ENCODE measurements at places on chromosomes 3 and 15.

- DNase-seq, result no peak
Measured at GRCh38 chr3:74066456-74066855, 441.7 kb upstream of the PDZRN3 start.

DNA sequence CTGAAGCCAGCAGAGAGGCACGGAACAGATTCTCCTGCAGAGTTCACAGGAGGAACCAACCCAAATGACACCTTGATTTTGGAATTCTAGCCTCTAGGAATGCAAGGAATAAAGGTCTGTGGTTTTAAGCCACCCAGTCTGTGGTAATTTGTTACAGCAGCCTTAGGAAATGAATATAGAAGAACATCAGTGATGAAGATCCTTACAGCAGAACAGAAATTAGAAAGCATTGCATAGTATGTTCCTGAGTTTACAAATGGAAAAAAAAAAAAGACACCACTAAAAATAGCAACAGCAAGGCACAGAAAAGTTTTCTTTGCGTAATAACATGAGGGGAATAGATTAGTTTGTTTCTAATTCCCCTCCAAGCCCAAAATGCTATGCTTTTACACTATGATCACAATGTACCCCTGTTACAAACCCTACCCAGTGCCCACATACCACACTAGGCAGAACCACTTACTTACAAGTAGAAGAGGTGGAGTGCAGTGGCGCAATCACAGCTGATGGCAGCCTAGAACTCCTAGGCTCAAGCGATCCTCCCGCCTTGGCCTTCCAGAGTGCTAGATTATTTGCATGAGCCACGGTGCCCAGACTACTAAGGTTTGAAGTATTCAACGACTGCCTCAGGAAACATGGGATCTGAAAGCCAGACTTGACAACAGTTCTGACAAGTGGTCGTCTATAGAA, 84.3 kb downstream of the SHQ1 start:
- no peak for DNase-seq

- DNase-seq, result no peak
Measured at GRCh38 chr15:85429522-85429921, 49.1 kb downstream of the AKAP13 start.

- DNase-seq, result no peak
Measured at GRCh38 chr15:44094781-44095180, 100.3 kb downstream of the FRMD5 start.

DNA sequence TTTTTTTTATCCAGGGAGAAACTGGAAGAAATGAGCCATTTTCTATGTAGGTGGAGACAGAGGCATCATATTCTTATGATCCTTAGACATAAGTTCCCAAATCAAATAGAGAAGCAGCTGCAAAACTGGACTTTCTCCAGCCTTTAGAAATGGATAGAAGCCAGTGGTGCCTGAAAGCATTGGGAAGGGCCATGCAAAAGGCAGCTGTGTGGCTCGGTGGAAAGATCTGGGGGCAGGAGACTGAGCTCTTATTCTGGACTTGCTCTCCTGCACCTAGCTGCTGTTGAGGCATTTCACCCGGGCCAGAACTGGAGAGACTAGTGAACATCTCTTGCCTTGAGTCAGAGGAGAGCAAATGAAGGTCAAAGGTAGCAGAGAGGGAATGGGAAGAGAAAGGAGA, 73.1 kb downstream of the TFG start:
- no peak for DNase-seq

GRCh38 chr3:127858937-127859336, 36.6 kb upstream of the MGLL start:
- DNase-seq, result no peak

DNA sequence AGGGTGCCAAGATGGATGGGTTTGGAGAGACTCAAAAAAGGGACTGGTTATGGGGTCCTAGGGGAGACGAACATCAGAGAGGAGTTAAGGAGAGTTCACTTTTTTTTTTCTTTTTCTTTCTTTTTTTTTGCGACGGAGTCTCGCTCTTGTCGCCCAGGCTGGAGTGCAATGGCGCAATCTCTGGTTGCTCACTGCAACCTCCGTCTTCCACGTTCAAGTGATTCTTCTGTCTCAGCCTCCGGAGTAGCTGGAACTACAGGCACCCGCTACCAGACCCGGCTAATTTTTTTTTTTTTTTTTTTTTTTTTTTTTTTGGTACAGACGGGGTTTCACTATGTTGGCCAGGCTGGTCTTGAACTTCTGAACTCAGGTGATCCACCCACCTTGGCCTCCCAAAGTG, 1.2 kb downstream of the SPINT1 start:
- DNase-seq, result no peak

DNA sequence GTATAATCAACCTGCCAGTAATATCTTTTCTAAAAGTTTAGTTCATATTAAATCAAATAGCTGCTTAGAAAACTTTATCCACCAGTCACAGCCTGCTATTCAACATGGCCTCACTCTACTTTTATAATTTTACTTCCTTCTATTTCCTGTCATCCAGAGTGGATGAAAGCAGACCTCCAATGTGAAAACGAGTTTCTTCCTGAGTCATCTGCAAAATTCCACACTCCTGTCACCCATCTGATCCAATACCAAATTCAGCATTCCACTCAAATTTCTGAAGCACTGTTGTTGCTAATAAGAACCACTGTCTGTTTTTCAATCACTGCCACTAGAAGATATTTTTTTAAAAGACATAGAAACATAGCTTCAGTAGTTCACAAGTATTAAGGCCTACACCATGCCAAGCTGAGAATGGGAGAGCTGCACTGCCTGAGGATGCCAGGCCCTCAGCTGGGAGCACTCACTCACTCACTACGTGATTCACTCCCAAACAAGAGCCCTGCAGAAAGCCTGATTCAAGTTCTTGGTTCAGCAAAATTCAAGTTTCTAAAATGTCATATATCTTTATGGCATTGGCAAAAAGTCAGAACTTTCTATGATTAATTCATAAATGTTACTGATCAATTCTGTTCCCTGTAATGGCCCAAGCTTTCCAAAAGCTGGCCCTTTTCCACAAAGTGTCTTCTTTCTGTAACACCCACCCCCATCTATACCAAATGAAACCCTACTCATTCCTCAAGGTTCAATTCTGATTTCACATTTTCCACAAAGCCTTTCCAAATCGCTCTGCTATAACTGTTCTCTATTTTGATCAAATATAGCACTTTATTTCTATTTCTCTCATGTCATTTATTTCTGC, 82.9 kb downstream of the FSIP1 start:
- DNase-seq, result no peak

GRCh38 chr3:40753291-40753770, 228.6 kb downstream of the ZNF621 start:
- no peak for DNase-seq

GRCh38 chr3:38978729-38979128, 73.0 kb downstream of the SCN11A start:
- DNase-seq, result no peak

DNA sequence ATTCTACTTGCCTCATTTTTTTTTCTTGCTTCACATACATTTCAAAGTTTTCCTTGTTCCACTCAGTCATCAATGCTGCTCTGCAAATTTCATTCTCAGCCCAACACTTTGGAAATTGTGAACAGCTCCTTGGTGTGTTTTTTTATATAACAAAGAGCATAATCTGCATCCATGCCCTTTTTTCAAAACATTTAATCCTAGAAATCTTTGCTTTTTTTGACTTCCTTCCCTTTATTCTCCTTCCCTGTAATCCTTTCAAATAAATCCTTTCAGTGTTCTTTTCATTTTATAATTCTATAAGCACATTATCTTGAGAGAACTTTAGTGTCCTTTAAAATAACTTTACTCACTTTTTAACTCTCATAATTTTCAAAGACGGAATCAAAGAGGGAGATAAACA, 1150.8 kb downstream of the SI start:
- DNase-seq, result no peak

DNA sequence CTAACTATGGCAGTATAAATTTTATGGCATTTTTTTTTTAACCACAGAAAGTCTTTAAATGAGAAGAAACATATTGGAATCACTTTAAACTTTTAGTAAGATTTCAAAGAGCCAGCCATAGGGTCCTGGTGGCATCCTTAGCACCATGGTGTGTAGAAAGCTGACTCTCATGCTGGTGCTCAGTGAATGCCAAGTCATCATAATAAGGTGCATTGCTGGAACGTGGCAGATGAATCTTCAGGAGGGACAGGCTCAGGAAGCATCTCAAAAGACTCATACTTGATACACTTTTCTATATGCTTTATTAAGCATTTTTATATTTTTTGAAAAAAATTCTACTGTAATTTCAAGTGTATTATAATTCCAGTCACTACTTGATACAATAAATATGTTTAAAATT, 274.2 kb downstream of the ZIC4 start:
- no peak for DNase-seq

- no peak for DNase-seq
Measured at GRCh38 chr3:76442374-76442915, 597.5 kb upstream of the ROBO2 start.

DNA sequence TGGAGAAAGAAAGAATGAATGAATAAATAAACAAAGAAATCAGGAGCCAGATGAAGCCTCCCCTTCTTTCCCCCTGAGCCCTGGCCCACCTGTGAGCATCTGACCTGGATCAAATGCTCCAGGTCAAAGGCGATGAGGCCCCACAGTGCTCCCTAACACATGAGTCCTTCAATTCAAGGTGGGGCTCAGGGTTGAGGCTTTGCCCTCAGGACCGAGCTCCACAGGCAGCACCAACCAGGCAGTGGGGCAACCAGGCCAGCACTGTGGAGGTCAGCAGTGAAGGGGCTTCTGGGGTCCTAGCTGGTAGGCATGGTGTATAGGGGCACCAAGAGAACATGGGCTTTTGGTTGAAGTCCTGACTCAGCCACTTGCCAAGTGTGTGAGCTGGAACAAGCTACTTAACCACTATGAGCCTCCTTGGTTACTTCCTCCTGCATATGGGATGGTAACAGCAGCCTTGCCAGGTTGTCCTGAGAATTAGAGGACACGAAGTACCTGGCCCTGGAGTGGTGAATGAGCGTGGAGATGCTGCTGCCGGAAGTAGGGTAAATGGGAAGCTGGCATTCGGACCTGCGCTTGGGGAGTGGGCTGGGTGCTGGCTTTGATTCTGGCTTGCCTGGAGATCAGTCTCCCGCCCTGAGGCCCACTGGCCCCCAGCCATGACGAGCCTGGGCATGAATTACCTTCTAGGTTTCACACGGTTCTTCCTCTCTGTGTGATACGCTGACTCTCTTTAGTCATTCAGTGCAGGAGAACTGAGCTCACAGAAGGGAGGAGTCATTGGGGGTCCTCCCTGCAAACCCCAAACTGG, 10.0 kb upstream of the PAQR5 start:
- DNase-seq, result no peak

DNA sequence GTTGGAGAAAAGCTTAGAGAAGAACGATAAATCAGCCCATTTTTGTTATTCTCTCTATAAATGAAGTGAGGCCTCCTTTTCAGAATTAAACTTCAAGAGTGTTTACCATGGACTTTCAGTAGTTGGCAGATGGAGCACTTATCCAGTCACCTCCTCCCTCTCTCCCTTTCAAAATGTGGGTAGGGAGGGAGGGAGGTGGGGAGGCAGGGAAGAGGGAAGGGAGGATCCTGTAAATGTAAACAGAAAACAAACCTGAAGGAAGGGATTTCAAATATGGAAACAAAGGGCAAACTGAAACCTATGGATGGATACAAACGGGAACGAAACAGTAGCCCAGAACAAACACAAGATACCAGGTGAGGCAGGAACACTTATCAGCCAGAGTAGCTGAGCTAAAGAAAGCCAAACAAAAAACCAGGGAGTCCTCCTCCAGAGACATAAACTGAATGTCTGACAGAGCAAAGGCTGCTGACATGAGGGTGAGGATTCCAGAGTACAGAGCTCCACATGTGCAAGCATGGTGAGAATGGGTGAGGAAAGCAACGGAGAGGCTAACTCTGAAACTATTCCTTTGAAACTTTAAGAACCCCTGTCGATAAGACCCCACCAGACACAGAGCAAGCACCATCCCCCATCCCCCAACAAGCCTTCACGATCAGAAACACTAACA, 41.0 kb upstream of the GP5 start:
- DNase-seq, result no peak

DNA sequence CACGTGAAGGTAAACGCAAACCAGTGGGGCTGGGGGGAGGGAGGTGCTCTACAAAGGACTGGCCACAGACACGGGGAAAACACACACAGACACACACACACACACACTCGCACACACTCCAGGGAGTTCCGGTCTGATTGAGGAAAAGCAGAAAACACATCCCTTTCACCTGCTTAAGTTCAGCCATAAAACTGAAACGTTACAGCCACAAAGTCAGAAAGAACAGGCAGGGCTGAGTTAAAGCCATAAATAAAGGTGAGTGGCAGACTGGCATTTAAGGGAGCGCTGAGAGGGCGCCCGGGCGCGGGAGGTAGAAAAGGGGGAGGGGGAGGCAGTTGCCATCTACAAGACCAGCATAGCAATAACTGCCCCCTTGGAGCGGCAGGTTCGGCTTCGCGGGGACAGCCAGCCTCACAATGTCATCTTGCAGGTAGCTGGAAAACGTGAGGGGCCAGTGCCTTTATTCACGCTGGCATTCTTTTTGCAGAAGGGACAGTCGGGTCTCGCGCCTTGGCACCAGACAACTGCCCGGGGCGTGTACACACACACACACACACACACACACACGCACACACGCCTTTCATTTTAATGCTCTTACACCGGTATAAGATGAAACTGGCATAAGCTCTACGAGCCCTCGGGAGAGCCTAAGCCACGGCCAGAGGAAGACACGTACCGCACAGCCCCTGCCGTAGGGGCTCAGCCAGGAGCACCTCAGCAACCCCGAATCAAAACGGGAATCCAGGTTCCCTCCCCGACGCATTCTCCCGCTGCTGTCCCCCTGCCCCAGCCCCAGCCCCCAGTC, 866 bp downstream of the TNIK start:
- DNase-seq, result no peak

GRCh38 chr3:126439346-126439967, 36.2 kb downstream of the ZXDC start:
- DNase-seq, result no peak

DNA sequence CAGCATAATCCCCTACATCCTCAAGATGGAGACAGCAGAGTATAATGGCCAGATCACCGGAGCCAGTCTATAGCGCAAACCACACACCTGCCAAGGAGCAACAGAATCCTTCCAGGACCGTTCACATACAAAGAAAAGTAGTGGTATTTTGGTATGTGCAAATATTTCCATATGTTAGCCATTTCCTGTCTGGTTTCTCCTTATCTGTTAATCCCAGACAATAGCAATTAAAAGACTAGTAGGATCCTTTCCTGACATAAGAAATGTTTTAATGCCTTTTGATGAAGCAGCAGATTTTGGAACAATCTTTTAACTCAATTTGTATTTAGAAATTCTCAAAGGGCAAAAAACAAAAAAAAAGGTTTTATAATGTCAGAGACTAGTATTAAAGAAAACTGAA, 22.2 kb downstream of the MRPS25 start:
- DNase-seq, result no peak

DNA sequence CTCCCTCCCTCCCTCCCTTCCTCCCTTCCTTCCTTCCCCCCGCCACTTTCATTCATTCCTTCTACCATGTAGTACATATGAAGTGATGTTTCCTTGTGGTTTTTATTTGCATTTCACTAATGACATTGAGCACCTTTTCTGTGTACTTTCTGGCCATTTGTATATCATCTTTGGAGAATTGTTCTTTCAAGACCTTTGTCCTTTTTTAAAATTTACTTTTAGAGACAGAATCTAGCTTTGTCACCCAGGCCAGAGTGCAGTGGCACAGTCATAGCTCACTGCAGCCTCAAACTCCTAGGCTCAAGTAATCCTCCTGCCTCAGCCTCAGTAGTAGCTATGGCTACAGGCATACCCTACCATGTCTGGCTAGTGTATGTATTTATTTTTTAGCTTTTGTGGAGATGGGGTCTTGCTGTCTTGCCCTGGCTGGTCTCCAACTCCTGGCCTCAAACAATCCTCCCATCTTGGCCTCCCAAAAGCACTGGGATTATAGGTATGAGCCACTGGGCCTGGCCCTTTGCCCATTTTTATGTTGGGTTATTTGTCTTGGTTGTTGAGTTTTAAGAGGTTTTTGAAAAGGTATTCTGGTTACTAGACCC, 42.0 kb upstream of the CTDSPL2 start:
- DNase-seq, result no peak
